Stimulated activated CD4-positive, alpha-beta T cell treated with anti-CD3 and anti-CD28 coated beads, TNF-alpha, amount 100 ng/mL, for 48 hours (primary cell): ENCODE measurements at places on chromosomes 4 and X.

DNA sequence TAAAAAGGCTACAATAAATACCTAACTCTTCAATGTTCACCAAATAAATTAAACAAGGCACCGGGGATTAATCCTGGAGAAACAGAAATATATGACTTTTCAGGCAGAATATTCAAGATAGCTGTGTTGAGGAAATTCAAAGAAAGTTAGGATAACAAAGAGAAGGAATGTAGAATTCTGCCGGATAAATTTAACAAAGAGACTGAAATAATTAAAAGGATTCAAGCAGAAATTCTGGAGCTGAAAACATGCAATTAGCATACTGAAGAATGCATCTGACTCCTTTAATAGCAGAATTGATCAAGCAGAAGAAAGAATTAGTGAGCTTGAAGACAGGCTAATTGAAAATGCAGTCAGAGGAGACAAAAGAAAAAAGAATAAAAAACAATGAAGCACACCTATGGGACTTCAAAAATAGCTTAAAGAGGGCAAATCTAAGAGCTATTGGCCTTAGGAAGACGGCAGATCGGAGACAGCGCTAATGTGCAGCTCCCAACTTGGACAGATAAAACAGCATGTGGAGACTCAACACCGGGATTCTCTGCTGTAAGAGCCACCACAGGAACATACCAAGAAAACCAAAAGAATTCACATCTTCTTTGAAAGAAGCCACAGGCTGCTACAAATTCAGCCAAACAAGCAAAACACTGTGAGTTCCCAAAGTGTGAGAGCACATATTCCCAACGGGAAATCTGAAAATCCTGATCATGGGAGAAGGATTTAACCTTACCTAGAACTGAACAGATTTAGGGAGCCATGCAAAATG lies 1290.9 kb downstream of the PCDH18 start:
- DNase-seq: no peak

DNA sequence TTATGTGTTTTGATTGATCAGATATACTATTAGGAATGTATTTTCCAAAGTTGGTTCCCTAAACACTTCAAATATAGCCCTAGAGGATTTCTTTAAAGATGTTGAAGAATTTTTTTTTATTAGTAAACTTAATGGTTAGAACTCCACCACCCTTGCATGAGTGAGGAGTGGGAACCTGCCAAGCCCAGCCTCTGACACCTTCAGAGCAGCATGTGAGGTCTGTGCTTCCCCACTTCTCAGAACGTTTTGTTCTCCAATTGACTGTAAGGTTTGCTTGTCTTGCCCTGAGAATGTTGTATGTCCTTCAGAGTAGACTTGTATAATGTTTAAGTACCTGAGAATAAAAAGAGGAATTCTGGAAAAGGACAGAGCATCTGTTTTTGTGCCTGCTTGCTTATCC lies 126.8 kb downstream of the DCLK2 start:
- DNase-seq: no peak

GRCh38 chr4:65960751-65961150 lies 290.5 kb upstream of the EPHA5 start:
- no peak for DNase-seq

DNA sequence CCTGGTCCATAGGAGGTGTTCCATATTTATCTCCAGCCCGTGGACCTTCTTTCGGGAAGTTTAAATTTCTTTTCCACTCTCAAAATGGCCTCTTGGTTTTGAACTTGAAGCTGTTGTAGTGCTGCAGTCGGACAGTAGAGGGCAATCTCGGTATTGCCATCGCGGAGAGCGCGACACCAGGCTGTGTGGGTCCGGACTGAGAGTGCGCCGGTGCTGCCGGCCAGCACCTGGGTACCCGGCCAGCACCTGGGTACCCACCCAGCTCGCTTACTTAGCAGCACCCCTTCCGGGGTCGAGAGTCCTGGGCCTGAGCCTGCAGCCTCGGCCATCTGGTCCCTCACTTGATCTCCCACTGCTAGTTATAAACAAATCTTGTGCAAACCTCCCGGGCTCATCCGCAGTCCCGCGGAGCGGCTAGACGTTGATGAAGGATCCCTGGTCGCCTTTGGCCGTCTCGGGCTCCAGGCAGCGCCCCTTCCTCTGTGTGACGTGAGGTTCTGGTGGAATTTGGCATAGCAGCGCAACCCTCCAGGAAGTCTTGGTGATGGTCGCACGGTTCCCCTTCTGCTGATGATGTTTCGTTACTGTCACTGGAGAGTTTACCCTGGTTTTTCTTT lies 18.0 kb downstream of the FAM9A start:
- peak; percentile 1 for DNase-seq

GRCh38 chr4:8682725-8683124 lies 90.2 kb downstream of the CPZ start:
- DNase-seq: no peak

GRCh38 chr4:76283900-76284299 lies 22.6 kb upstream of the STBD1 start:
- DNase-seq: no peak

DNA sequence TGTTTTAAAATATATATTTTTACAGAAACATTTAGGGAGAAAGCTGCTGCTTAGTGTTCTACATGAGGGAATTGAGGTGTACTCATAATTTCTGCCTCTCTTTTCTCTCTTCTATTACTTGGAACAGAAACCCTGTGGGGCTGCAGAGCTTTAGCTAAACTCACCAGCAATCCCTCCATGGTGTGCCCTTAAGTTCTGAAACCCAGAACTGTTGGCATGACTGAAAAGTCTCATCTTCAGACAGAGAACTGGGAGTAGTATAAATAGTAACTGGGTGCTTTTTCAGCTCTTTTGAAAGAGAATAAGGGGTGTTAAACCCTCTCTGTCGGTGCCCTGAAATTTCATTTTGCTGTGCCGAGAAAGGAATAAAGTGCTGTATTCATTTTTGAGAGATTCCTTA lies 294.9 kb upstream of the BOD1L1 start:
- no peak for DNase-seq

GRCh38 chr4:7066006-7066405 lies 1.9 kb downstream of the GRPEL1 start:
- no peak for DNase-seq
